Stimulated activated naive CD4-positive, alpha-beta T cell (primary cell): ENCODE measurements at places on chromosomes 3 and 15.

DNA sequence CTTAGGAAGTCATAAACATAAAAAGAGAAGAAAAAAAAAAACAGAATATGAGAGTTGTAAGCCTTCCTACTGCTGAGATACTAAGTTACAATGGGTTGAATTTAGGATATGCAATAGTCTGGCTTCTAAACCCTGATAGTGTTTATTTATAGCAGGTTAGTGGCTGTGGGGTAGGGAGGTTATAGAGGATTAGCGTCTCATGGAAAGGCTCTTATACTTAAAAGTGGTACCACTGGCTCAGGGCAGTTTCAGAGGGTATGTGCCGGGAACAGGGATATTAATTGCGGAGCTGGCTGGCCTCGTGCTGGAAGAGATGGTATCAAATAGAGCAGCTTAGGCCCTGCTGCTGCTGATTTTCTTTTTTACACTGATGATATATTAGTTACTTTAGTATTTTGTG, 60.8 kb downstream of the PFN2 start:
- DNase-seq: no peak

DNA sequence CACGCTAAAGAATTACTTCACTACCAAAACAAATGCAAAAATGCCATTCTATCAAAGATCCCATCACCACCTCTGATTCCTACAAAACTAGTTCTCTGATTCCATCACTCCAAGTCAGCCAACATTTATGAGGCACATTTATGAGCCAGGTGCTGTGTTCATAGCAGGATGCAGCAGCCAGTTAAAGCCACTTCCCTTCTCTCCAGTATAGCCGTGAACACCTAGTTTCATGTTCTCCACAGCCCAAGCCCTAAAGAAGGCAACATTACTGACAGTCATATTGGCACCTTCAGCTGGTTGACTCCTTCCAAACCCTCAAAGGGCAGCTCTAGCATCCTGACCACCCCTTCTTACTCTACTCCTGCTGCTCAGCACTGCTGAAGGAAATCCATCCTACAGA, 36.4 kb downstream of the RYK start:
- no peak for DNase-seq

GRCh38 chr3:54344601-54345231, 222.4 kb downstream of the CACNA2D3 start:
- no peak for DNase-seq

DNA sequence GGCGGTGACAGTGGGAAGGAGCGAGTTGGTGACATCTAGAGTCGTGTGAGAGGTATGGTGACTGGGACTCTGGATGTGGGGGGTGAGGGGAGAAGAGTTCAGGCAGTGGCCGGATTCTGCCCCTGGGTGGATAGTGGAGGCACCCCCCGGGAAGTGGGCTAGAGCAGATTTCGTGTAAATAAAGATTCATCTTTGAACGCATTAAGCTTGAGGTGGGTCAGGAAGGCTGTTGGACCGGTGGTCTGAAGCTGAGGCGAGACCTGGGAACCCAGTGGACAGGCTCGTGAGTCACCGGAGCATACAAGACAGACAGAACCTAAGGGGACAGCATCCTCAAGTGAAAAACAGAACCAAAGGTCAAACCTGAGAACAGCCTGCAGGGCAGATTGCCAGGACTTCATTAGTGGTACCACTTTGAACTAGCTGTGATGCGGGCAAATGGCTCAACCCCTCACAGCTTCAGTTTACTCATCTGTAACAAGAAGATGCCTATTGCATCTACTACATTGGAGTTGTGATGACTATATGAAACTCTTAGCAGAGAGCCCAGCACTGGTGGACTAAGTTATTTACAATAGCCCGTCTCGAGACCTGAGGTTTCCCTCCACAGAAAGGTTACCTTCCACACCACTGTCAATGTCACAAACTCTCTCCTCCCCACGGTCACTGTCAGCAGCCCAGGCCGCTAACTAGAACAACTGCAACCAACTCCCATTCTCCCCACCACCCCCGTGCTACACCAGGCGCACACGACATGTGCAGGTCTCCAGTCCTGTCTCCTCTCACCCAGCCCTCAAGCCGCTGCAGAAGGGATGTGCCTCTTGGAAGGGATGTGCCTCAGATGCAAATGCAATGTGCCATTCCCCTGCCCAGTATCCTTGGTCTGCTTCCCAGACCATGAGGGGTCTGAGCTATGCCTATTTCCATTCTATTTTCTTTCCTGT, 901 bp upstream of the CLN6 start:
- DNase-seq: no peak

DNA sequence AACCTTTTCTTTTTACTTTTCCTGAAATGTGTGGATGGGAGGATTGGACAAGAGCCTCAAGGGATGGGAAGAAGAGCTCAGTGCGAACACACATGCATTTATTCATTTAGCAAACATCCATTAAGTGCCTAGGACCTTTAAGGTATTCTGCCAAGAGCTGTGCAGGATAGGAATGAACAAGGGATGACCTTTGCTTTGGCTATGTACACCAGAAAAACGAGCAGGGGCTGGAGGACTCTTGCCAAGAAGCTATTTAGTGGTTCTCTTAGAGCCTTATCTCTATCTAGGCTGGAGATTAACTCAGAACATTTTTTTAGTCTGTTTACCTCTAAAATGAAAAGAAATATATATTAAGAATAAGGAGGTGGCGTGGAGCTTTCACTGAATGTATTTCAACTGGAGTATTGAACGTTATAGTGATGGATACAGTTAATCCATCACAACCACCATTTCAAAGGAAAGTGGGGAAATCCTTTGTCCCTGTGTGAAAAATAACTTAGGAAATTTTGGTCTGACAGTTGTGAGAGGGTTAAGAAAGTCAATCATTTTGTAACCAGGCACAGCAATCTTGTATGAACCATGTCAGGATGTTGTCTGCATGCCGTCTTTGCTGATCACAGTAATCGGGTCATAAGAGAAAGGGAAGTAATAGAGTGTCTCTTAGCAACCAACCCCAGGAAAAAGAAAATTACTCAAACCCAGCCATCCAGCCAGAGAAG, 279.0 kb downstream of the LPP start:
- no peak for DNase-seq

DNA sequence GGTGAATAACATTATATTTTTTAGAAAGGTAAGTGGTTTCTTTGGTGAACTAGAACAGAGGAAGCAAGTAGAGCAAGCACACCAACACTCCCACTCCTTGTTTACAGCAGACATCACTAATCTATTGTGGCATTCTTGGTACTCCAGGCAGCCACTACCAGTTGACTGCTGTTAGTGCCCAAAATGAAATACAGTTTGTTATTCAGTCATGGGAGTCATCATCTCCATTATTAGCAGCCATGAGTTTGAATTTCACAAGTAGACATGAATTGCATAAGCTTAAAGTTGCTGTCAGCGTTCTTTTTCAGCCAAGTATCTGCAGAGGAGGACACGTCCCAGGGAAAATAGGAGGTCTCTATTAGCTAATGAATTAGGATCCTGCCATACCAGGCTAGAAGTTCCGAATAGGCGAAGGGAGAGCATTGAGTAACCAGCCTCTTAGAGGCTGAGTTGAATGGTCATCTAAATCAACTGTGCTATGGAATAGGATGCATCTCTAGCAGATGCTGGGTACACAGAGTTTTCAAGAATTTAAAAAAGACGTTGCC, 252.7 kb upstream of the ICE2 start:
- DNase-seq: no peak

DNA sequence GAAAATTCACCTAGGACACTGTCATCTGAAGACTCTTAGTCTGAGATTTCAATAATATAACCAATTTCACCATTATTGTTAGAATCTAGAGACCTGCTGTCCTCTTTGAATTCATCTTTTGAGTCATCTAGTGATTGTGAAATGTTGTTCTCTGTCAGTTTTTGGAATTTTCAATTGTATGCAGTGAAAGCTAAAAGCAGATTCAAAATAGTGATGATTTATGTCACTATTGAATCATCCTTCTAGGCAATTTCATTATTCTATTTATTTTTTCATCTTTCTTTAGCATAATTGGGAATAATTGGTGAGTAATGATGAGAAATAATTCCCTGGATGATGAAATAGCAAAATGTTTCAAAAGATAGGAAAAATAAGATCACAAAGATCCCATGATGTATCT, 101.7 kb upstream of the EIF1B start:
- no peak for DNase-seq

DNA sequence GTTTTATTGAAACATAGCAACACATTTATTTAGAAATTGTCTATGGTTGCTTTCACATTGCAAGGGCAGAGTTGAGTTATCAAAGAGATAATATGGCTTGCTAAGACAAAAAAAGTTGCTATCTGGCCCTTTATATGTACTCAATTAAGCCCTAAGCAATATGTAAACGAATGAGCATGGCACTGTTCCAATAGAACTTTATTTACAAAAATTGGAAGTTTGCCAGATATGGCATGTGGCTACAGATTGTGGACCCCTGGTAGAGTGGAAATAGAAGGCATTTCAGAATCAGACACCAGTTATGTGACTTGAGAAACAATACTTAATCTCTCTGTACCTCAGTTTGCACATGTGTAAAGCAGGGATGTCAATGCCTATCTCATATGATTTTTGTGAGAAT, 515.6 kb upstream of the SGO1 start:
- no peak for DNase-seq

DNA sequence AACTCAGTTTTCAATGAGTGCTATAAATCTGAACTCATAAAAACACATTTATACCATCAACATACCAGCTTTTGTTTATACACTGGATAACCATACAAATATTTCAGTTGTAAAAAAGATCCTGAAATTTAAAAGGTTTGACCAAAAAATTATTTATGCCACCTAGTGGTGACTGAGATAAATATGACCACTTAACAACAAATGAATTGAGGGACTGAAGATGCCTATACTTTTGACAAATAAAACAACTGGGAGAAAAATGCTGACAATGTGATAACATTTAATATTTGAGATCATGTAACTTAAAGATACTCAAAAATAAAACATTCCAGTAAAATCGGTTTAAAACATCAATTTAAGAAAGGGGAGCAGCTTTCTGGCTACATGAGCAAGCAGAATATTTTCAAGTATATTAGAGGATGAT, 30.4 kb downstream of the ATG3 start:
- DNase-seq: peak; percentile 12

GRCh38 chr3:52036829-52037228, 19.5 kb downstream of the DUSP7 start:
- DNase-seq: peak; percentile 36

DNA sequence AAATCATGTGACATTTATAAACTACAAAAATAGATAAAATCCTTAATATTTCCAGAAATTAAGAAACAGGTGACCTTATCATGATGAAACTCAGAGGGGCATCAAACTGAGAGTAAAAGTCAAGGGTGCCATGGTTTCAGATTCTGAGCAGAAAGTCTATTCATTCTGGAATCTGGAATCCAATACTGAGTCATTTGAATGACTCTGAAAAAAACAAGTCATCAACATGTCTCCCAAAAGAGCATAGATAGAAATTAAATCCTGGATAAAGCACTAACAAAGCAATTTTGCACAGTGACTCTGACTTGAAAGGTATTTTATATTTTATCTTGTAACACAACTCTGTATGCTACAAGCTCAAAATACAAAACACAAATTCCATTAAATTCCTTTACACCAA, 23.4 kb downstream of the STAC start:
- DNase-seq: no peak

- no peak for DNase-seq
Measured at GRCh38 chr3:136989781-136990524, 32.2 kb downstream of the IL20RB start.

DNA sequence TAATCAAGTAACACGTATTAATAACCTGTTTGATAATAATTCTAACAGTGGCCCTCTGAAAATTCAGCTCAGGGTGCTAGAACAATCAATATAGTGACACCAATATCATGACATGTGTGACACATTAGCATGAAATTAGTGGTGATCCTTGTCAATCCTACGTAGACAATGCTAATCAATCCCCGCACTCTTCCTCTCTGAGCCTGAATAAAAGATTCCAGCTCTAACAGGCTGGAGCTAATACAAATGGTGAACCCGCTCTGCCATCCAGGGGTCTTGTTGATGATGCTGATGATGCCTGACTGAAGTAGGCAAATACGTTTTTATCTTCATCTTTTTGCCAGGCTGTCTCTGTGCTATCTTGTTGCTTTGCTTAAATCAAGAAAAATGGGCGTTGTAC, 462.5 kb downstream of the MAGI1 start:
- no peak for DNase-seq

DNA sequence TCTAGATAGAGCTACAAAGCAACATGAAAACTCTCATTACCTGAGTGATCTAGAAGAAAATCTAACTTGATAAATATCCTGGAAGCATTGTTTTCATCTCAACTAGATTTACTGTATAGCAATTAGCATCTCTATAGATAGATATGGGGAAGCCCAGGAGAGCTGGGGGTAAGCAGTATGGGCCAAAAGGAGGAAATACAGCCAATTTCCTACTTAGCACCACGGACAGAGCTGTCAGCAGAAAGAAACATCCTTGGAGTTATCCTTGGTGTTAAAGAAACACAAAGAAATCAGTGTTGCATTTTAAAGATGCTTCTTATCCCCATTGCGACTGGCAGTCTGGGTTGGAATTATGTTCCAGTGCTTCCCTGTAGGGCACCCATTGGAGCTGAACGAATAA, 126.2 kb downstream of the TIGIT start:
- DNase-seq: no peak

DNA sequence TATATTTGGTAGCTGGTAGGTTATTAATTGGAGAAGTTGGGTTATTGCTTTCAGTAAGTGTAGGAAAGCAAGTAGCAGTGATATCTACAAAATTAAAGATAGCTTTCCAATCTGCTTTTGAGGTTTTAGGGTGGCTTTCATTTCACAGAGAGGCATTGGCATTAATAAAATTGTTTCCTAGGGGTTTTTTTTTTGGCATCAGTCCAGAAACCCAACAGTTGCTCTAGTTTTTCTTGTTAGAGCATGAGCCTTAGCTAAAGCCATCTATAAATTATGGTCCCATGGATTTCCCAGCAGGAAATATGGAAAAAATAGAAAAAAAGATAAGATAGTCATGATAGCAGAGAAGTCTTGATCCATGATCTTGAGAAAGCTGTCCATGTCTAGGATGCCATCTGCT, 3.0 kb upstream of the B4GALT4 start:
- no peak for DNase-seq

GRCh38 chr3:54939557-54940300, 11.9 kb upstream of the LRTM1 start:
- DNase-seq: no peak

- DNase-seq: no peak
Measured at GRCh38 chr3:23875113-23875725, 41.6 kb downstream of the NKIRAS1 start.

- DNase-seq: no peak
Measured at GRCh38 chr3:45534632-45535031, 59.9 kb upstream of the LIMD1 start.

GRCh38 chr15:97993310-97993738, 32.8 kb downstream of the ARRDC4 start:
- DNase-seq: no peak

- DNase-seq: no peak
Measured at GRCh38 chr3:81352867-81353266, 408.6 kb downstream of the GBE1 start.

DNA sequence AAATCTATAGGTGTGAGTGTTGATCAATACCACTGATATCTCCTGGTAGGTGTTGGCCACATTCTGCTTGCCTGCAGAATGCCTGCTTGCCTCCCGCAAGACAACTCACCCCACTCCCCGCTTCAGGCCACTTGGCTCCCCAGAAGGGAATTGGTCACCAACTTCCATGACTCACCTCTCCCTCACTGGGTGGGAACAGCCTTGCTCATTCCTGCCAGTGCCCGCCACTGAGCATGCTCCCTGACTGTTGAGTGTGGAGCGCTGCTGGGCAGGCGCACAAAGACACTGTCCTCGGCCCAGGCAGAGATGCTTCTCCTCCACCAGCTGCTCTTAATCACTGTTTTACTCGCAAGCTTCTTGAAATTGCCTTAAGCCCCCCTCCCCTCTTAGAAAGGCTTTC, 57.3 kb upstream of the PPP2R3A start:
- no peak for DNase-seq
